Frontal cortex (tissue), 4 donors: ENCODE measurements at places on chromosomes 5 and 9.
A peak's percentile ranks its signal among the peaks of the same experiment; 100 is the strongest.

GRCh38 chr5:136133222-136133921 is 727 bp downstream of the SMAD5 start:
- DNase-seq, result peak; percentile 21

DNA sequence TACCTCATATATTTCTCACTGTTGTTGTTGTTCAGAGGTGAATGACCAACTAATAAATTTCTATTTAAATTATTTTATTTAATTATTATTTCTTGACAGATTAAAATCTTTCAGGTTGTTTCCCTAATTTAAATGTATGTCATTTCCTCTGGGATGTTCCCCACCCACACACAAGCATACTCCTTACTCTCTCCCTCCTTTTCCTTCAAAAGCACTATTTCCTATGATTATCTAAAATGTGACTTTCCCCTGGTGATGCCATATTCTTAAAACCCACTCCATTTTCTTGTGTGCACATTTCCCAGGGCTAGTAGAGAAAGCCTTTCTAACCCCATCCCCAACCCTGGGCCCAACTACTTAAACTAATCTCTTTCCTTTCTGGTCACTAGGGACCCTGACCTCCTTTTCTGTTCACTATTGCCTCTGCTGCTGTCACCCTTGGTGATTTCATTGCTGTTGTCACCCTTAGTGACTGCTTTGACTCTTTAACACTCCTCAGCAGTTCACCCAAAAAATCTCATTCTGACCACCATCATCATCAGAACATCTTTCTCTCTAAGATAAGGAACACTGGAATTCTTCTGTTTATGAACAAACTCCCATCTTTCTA is 16.8 kb downstream of the IL33 start:
- DNase-seq, result no peak

- DNase-seq, result no peak
Measured at GRCh38 chr5:141772281-141772680, 90.3 kb upstream of the ARAP3 start.

DNA sequence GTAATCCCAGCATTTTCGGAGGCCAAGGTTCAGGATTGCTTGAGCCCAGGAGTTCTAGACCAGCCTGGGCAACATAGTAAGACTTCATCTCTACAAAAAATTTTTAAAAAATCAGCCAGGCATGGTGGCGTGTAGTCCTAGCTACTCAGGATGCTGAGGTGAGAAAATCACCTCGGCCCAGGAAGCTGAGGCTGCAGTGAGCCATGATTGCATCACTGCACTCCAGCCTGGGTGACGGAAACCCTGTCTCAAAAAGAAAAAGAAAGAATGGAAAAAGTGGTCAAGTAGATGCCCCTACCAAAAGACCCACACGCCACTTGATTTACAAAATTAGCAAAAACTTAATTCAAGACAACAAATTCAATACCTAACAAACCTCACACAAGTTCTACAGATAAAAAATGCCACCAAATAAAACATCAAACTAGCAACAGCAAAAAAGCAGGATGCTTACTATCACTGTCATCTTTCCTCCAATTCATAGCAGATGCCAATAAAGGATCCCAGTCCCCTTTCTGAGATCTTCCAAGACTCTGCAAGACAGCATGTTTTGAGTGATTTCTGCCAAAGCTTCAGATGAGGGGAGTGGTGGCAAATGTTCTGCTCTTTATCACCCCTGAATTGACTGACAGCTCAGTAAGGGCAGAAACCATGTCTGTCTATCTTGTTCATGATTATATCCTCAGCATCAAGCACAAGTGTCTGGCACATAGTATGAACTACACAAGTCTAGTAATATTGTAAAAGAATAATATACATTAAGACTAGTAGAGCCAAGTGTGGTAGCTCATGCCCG is 34.2 kb upstream of the TESK1 start:
- DNase-seq, result no peak

DNA sequence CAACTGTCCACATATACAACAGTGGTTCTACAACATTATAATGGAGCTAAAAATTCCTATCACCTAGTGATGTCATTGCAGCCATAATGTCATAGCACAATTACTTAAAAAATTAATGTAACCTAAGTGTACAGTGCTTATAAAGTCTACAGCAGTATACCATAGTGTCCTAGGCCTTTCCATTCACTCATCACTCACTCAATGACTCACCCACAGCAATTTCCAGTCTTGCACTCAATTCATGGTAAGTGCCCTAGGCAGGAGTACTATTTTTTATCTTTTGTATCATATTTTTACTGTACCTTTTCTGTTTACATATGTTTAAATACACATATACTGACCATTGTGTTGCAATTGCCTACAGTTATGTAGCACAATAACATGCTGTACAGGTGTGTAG is 9.6 kb upstream of the PUM3 start:
- no peak for DNase-seq

- no peak for DNase-seq
Measured at GRCh38 chr5:84724683-84725082, 340.0 kb upstream of the EDIL3 start.

DNA sequence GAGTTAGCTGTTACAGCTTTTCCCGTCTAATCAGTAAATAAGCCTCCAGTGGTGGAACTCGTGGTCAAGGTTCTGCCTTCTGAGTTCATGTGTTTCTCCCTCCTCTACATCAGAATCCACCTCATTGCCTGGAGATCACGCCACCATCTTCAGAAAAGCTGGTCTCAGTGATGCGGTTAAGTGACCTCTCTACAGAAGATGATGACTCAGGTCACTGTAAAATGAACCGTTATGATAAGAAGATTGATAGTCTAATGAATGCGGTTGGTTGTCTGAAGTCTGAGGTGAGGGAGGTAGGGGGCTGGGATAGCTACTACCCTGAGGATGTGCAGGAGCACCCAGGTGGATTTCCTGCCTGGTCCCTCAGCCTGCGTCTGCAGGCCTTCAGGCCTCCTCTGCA is 13.3 kb downstream of the ODF2 start:
- no peak for DNase-seq

- no peak for DNase-seq
Measured at GRCh38 chr9:130499804-130500263, 55.1 kb downstream of the ASS1 start.

DNA sequence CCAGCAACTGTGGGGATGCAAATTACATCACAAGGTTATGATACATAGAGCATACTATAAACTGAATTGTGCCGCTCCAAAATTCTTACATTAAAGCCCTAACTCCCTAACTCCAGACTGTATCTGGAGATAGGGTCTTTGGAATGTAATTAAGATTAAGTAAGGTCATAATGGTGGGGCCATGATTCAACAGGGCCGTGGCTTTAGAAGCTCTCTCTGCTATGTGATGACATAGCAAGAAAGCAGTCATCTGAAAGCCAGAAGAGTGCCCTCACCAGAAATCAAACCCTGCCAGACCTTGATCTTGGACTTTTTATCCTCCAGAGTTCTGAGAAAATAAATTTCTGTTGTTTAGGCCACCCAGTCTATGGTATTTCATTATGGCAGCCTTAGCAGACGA is 123.9 kb downstream of the FBXL17 start:
- no peak for DNase-seq

DNA sequence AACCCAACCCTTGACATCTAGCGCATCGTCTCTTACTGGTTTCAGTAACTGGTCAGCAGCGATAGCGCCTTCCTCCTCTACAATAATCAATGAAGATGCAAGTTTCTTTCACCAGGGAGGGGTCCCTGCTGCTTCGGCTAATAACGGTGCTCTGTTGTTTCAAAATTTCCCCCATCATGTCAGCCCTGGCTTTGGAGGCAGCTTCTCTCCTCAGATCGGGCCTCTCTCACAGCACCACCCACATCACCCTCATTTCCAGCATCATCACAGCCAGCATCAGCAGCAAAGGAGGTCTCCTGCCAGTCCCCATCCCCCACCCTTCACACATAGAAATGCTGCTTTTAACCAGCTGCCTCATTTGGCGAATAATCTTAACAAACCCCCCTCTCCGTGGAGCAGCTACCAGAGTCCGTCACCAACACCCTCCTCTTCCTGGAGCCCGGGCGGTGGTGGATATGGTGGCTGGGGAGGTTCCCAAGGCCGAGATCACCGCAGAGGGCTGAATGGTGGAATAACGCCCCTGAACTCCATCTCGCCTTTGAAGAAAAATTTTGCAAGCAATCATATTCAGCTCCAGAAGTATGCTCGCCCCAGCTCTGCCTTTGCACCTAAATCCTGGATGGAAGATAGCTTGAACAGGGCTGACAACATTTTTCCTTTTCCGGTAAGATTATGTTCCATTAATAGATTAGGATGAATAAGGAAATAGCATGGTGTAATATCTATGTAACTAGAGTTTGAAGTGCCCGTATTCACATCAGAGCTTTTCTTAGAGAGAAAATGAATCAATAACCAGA is 2.2 kb downstream of the CPEB4 start:
- DNase-seq, result no peak

DNA sequence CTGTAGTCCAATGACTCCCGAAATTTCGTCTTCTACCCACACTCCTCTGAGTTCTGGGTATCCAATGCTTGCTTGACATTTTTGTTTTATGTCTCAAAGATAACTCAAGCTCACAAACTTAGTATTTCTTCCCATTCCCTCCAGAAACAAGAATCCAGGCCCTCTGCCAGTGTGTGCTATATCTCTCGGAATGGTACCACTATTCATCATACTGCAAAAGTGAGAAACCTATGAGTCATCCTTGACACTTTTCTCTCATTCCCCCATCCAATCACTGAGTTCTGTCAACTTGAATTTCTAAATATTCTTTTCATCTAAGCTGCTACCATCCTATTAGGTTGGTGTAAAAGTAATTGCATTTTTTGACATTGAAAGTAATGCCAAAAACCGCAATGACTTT is 9.8 kb downstream of the SLC12A2 start:
- DNase-seq, result no peak

- DNase-seq, result peak; percentile 3
Measured at GRCh38 chr5:120405286-120405864, 58.7 kb upstream of the PRR16 start.

GRCh38 chr5:76601470-76601869 is 21.7 kb downstream of the F2RL2 start:
- peak; percentile 10 for DNase-seq

GRCh38 chr9:115198001-115198400 is 80.0 kb upstream of the TNC start:
- no peak for DNase-seq

DNA sequence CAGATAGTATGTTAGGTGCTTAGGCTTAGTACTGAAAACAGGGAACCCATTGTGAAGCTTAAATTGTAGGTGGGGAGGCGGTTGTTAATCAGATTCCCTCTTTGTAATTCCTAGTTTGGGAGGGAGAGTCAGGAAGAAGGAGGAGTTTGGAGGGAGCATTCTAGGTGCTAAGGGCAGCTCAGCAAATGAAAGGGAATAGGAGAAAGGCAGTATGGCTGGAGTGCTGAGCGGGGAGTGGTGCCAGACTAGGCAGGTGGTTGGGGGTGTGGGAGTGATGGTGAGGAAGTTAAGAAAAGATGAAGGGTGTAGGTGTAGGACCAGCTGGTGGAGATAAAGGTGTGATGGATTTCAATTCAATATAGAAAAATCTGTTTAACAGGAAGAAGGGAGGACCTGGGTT is 11.1 kb upstream of the GARNL3 start:
- no peak for DNase-seq

DNA sequence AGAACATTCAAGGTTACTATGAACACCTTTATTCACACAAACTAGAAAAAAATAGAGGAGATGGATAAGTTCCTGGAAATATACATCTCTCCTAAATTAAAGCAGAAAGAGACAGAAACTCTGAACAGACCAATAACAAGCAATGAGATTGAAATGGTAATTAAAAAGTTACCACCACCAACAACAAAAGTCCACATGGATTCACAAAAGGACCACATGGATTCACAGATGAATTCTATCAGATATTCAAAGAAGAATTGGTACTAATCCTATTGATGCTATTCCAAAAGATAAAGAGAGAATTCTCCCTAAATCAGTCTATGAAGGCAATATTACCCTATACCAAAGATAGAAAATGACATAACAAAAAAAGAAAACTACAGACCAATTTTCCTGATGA is 518.9 kb downstream of the PRDM9 start:
- DNase-seq, result no peak

DNA sequence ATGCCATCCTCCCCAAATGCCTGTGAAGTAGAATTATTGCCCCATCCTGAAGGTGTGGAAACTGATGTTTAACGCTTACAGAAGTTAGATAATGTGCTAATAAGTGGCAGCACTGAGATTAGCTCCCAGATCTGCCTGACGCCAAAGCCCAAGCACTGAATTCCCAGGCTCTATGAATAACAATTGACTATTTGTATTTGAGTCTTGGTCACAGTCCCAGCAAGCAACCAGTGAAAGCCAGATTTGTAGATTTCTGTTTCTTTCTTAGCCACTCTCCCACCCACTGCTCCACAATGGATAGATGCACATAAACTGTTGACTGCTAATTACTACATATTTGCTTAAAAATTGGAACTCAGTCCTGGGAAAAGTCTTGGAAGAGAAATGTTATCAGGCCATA is 34.4 kb downstream of the FAM240B start:
- peak; percentile 28 for DNase-seq

DNA sequence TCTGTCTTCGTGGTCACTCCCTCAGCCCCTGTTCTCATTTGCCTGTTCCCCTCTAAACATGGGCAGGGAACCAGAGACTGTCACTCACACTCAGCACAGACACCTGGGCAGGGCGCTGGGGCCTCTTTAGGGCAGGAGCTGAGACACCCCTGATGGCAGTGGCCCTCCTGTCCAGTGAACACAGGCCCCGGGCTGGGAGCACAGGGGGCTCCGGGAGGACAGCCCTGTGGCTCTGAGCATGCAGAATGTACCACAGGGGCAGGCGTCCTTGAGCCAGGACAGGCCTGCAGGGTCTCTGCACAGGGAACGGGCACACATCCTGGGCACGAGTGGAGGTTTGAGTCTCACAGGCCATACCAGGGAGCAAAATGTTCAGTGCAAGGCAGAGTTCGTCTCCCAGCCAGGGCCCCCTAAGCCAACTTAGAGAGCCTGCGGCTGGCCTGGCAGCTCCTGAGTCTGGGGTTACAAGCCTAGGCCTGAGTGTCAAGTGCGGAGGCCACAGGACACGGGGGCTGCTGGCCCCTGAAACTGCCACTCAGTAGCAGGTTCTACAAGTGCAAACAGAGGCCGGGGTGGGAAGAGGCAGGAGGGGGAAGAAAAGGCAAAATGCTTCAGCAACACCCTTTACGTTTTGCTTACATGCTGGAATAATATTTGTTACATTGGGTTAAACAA is 55.9 kb upstream of the NKD2 start:
- no peak for DNase-seq
